GM23338 (cell line): ENCODE measurements at places on chromosomes 1 and 21. TPM values are rescaled to one million over a fixed set of nuclear protein-coding genes. Genes with fewer than 3 reads are reported as not detected.
A peak's percentile ranks its signal among the peaks of the same experiment; 100 is the strongest.

- DNase-seq: peak; percentile 55
Observed at GRCh38 chr1:229378586-229379367, 35.9 kb upstream of the CCSAP start.

DNA sequence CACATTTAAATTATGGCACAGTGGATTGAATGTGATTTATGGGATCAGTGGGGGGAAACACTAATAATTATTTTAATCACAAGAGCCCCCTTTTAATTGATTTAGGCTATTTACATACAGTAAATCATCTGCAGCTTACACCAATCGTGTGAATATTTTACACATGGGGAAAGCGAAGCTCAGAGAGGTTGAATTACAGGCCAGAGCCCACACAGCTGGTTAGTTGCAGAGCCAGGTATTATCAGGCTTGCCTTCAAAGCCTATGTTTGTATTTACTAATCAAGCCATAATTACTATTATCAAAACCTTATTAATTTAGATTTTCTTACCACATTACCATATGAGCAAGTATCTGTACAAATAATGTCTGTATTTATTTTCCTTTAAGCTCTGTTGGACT is 749 bp downstream of the SDCCAG8 start:
- no peak for DNase-seq

DNA sequence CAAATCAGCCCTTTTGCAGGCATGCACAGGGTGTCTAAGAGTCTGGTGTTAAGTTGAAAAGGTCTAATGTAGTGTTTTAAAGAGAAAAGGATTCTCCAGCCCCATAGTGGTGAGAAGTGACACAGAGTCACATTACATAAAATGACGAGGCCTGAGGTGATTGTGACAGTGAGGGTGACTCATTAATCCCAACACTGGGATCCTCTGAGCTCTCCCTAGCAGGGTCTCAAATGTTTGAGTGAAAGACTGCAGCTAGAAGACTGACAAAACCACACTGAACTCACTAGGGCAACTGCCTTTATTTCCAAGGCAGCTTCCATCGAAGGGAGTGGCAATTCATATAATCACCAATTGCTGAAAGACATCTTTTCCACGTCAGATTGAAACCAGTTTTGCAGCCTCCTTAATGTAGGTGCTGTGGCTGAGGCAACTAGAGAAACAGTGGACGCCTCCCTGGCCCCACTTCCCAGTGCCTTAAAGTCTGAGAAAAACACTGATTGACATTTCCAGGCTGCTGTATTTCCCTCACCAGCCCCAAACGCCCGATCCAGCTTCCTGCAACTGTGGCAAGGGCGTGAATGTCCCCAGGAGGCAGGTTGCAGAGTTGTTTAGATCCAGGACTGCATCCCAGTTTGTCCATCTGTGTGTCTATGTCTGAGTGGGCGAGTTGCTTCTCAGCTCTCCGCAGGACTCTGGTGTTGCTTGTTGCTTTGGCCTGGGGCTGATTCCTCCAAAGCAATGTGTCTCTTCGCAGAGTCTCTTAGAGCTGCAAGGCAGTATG is 81.4 kb downstream of the RUNX1 start:
- DNase-seq: no peak

DNA sequence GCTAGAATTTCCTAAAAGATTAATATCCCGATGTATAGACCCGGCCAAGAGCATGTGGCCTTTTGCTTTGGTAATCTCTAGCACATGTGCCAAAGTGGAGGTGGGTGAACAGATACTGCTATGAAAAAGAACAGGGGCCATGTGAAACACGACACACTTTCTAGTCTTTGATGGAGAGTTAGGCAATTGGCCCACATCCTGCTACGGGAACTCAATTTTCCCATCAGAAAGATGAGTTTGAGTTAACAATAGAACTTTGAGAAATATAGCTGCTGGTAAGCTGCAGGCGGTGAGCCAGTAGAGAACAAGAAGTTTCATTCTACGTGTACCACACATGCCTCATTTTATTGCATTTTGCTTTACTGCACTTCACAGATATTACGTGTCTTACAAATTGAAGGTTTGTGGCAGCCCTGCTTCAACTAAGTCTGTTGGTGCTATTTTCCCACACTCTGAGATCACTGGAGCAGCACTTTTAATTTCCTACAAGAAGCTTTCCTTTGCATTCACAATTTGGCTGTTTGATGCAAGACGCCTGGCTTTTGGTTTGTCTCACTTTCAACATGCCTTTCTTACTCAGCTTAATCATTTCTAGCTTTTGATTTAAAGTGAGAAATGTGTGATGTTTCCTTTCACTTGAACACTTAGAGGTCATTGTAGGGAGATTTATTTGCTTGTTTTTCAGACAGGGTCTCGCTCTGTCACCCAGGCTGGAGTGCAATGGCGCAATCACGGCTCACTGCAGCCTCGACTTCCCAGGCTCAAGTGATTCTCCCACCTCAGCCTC is 46.3 kb downstream of the HTR6 start:
- no peak for DNase-seq

DNA sequence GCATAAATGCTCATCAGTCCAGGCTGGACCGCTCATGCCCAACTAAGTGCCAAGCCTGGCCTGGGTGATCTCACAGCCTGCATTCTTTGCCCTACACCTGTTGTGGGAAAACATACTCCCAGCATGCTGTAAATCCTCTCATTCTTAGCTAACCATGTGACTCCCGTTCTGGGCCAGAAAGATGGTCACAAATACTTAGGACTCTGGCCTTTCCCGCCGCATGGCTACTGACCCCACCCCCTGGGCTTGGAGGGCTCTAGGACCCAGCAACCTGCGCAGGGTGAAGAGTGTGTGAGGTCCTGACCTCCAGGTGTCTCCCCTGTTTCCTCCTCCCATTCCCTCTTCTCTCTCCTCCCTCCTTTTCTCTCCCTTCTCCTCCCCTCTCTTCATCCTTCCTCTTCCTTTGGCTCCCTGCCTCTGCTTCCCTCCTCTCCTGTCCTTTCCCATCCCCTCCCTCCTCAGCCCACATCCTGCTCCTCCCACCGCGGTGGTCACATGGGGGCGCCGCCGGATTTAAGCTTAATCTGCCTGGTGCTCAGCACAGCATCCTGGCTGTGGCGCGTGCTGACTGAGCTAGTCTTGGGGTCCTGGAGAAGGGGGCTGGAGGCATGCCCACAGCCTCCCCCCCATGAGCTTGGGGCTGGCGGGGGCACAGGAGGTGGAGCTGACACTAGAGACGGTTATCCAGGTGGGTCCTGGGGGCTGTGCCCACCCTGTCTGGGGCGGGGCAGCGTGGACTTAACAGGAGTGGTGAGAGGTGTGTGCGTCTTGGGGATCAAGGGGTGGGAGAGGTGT is at the start of gene CROCC:
Gene CROCC (plus strand): TSS at position 541 of the 795 bp plus-strand sequence. CDS start 88 bp downstream, at position 629.
- DNase-seq: peak; percentile 100

- no peak for DNase-seq
Observed at GRCh38 chr1:47992720-47993415, 4.3 kb downstream of the TRABD2B start.

DNA sequence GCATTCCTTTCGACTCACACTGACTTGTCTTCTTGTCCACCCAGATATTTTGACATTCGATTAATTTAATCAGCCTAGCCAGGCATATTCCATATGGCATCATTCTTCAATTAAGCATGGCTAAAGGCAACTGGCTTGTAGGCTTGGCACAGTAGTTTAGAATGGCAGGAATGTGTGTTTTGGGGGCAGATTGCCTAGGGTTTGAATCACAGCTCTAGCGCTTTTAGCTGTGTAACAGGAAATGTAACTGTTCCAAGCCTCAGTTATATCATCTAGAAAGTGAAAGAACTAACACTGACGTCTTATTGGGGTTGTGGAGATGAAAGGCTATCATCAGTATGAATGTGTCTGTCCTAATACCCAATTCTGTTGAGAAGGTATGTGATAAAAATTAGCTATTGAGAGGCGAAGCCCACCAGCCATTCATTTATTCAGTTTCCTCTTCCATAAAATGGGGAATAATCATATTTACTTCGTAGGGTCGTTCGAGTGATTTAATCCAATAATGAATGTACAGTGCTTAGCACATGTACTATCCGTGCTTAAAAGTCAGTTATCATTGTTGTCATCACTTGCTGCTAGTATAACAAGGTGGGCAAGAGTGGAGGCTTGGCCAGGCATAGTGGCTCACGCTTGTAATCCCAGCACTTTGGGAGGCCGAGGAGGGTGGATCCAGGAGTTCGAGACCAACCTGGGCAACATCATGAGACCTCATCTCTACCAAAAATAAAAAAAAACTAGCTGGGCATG is 41.6 kb upstream of the GRHL3 start:
- DNase-seq: no peak

- DNase-seq: no peak
Observed at GRCh38 chr1:175750366-175751071, 7.1 kb upstream of the TNR start.

DNA sequence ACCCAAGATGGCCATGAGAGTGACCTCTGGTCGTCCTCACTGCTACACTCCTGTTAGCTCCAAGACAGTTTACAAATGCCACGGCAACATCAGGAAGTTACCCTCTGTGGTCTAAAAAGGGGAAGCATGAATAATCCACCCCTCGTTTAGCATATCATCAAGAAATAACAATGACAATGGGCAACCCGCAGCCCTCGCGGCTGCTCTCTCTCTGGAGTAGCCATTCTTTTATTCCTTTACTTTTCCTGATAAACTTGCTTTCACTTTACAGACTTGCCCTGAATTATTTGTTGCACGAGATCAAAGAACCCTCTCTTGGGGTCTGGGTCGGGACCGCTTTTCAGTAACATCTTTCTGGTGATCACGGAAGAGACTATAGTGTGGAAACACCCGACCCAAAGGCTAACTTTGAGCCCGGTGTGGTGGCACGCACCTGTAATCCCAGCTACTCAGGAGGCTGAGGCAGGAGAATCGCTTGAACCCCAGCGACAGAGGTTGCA is 19.8 kb upstream of the COX20 start:
- DNase-seq: peak; percentile 87

DNA sequence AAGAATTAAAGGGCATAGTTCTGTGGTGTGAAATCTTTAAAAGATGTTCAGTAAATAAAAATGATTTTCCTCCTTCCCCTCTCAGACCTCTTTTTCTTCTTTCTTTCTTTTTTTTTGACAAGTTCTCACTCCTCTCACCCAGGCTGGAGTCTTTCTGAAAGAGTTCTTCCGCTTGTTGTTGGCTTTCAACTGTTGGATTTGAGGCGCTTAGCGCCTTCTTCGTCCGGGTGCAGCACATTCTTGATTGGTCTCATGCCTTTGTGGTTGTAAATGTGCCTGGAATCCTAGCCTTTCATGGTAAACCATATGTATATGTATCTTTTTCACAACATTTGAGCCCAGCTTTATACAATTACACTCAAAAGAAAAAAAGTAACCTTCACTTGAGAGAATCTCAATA is 980 bp upstream of the METTL18 start:
- peak; percentile 52 for DNase-seq

DNA sequence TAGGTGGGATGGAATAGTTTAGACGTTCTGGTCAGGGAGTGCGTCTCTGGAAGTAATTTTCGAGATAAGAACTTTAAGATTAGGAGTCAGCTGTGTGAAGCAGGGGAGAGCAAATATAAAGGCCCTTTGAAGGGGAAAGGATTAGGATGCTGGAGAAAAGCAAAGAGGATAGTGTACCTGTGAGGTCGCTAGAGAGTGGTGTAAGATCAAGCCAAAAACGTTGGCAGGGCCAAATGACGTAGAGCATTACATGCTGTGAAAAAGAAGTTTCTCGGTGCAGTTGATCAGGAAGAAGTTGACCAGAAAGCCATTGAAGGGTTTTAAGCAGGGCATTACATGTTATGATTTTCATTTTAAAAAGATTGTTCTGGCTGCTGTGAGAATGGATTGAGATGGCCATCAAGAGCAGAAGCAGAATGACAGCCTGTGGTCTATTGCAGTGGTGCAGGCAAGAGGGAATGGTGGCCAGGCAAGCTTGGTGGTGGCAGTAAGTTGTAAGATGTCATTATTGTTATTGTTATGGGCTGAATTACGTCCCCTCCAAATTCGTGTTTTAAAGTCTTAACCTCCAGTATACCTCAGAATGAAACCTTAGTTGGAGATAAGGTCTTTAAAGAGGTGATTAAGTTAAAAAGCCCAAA is 113.6 kb upstream of the KIF26B start:
- DNase-seq: no peak

GRCh38 chr1:101918277-101918676 is 78.4 kb downstream of the OLFM3 start:
- DNase-seq: no peak

GRCh38 chr1:227305894-227306626 is 12.2 kb downstream of the CDC42BPA start:
- no peak for DNase-seq

GRCh38 chr1:220810963-220811362 is 24.2 kb downstream of the MTARC1 start:
- DNase-seq: no peak

DNA sequence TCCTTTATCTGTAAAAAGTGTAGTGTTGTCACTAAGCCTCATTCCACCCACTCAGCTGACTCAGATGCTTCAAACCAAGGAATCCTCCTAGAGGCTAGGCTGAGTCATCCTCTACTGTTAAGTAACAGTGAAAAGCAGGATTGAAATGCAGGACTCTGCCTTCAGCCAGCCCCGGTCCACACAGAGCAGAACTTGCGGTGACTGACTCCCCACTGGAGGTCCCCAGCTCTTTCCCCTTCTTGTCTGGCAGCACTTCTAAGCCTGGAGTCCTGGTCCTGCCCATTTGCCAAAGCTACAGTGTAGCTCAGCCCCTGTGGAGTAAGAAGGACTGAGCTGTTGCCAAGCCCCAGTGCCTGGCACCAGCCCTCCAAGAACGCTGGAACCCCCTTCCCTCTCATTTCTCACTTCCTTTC is 1.7 kb downstream of the RAB7B start:
- no peak for DNase-seq

DNA sequence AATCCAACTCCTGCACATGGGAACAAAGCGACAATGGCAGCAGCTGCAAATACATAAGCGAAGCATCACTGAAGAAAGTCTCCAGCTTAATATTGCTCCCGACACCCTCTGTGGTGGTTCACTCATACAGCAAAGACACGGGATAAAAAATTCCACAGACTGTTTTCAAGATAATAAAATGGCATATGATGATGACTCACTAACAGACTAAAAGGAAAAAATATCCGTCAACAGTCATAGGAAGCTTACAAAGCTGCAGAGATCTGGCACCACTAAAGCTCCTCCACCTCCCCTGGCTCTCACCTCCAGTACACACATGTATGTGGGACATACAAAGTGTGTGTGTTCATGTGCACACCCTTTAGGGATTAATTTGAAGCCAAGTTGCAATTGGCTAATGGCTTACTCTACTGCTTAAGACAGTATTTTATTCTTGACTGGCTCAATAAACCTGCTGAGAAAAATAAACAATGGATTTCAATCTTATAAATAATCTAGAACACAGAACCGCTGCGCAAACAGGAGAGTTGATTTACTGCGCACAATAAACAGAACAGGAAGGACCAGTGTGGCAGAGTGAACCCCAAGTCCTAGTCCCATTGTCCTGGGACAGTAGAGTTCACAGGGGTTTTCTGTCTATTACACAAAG is 94.4 kb downstream of the SLC45A1 start:
- no peak for DNase-seq

GRCh38 chr1:59163268-59164092 is 133.4 kb upstream of the FGGY start:
- DNase-seq: no peak

Gene HMGB4
- total RNA-seq: not detected in 2 replicates

Gene ATP1A2
- total RNA-seq: 17.7 and 18.3 TPM in 2 replicates

Gene IGSF5
- 4.2 and 10.1 TPM in 2 replicates for total RNA-seq

Gene C1orf185
- not detected in 2 replicates for total RNA-seq

Gene FBLIM1
- 69.1 and 81.7 TPM in 2 replicates for total RNA-seq

Gene ZNF648
- total RNA-seq: 0.58 and 1.2 TPM in 2 replicates
